Stimulated activated CD4-positive, alpha-beta T cell treated with anti-CD3 and anti-CD28 coated beads, Interleukin-4, amount 100 ng/mL, for 4 hours (primary cell): ENCODE measurements at places on chromosomes 7 and 10.

- no peak for DNase-seq
Measured at GRCh38 chr10:32005050-32005449, 51.2 kb downstream of the KIF5B start.

- no peak for DNase-seq
Measured at GRCh38 chr10:13615650-13616300, 29.0 kb downstream of the PRPF18 start.

DNA sequence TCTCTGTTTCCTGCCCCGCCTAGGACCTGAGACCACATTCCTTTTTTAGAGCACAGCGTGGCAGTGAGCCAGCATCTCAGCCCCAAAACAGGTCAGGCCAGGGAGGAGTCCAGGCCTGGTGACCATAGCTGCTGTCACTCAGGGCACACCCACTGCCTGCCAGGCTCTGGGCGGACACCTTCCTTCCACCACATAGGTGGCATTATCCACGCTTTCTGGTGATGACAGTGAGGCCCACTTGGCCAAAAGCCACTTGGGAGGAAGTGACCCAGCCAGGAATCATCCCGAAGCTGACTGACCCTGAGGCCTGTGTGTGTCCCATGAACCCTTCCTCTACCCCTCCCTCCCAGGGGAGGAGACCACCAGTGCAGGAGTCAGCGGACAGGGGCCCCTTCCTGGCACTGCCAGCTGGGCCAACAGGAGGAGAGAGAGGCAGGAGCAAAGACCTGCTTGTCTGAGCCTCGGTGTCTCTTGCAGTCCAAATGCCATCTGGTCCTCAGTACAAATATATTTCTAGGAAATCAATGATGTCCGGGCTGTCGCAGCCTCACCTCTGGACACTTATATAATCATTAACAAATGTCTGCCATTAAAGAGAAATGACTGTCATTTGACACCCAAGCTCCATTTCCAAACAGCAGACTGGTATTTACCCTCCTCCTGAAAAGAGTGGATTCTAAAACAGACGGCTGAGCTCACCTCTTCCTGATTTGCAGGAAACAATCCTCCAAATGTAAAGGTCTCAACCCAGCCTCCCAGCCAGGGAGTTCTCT is 63.0 kb downstream of the ABRAXAS2 start:
- DNase-seq = no peak

DNA sequence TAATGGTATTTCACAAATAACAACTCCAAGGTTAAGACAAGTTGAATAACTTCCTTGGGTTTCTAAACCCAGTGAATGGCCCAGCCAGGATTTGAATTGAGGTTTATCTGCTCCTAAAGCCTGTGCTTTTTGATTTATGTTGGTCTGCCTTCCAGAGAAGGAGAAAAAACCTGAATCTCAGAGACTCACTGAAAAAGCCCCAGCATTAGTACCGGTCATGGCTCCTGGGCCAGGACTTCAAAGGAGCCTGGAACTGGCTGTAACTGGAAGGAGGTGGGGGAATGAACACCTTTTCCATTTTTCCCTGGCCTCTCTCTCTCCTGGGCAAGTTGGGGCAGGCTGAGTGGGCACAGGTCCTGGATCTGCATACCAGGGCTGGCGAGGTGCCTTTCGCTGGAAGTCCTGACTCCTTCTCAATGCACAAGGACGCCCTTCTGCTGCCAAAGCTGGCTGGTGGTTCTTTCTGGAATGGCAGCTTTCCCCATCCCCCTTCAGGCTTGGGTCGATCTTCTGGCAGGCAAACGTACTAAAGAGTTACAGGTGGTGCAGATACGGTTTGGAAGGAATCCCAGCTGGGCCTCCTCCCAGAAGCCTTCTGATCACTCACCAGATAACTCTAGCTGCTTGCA is 268.2 kb downstream of the PTEN start:
- DNase-seq = no peak

- no peak for DNase-seq
Measured at GRCh38 chr10:112678987-112679386, 232.0 kb downstream of the VTI1A start.

GRCh38 chr10:22436526-22436892 is 91.2 kb downstream of the SPAG6 start:
- no peak for DNase-seq

DNA sequence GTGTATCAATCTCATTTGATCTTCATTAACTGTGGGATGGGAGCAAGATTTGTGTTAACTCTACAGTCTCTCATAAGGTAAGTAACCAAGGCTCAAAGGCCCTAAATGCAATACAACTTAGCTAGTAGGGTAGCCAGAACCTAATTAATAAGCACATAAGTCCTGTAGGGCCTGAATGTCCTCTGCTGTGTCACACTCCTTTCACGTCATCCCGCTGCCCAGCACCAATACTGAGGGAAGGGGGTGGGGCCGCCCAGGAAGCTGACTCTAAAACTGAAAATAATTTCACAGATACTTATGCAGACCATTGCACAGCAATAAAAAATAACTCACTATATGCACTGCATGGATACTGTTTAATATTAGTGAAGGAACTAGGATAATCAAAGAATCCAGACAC is 13.7 kb downstream of the CCDC6 start:
- no peak for DNase-seq

GRCh38 chr7:100951888-100952560 is 2.7 kb downstream of the MUC3A start:
- no peak for DNase-seq
